Stimulated activated CD4-positive, alpha-beta T cell treated with anti-CD3 and anti-CD28 coated beads, TNF-alpha, amount 100 ng/mL, for 1 hour (primary cell): ENCODE measurements at places on chromosomes 2 and 18.

- no peak for DNase-seq
Measured at GRCh38 chr2:210195101-210195852, 24.1 kb upstream of the KANSL1L start.

- no peak for DNase-seq
Measured at GRCh38 chr2:199191461-199191860, 266.3 kb downstream of the SATB2 start.

DNA sequence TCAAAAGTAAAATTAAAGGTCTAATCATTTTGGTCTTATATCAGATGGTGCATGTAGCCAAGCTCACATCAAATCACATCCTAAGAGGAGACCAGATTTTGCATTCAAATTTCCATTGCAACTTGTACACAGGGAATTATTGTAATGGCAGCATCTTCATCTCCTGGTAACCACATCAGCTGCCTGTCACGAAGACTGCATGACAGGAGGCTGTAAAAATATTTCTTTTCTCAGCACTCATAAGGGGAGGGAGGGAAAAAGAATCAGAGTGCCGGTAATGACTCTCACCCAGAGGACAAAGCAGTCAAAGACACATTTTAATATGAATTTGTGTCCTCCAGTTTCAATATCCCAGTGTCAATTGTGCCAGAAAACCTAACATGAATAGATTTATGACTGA is 216.7 kb downstream of the TMEM163 start:
- no peak for DNase-seq

DNA sequence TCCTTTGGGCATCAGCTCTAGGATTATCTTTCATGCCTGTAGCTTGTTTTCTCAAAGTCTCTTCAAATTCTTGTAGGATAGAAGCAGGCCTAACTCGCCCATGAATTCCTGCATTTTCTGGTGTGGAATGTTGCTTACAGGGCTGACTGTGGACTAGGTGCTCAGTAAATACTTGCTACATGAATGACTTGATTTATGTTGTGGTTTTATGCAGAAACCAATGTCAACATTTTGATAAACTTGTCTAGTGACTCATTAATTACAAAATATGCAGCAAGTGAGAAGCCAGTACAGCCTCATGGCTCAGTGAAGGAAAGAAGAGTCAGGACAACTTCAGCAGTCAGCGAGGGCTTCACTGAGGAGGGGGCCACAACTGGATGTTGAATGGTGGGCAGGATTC is 110.6 kb upstream of the SIX2 start:
- DNase-seq: no peak

- no peak for DNase-seq
Measured at GRCh38 chr2:217407362-217407761, 547.5 kb upstream of the TNP1 start.

DNA sequence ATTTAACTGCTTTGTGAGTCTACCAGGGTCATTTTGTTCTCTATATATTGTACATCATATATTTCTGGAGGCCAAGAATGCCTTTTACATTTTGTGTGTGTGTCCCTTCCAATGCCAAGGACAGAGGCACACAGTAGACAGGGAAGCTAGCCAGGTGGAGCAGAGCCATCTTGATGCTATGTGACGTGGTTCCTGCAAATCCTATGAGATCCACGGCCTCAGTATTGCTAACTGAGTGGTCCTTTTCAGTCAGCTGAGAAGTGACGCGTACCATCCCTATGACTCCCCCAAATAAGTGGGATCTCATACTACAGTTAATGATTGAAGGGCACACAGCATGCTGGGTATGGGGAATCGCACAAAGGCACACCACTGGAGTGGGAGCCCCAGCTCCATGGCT is 27.3 kb downstream of the CCDC141 start:
- DNase-seq: no peak

- no peak for DNase-seq
Measured at GRCh38 chr2:196130039-196130825, 41.1 kb downstream of the STK17B start.

GRCh38 chr2:176769021-176769420 is 443.6 kb upstream of the HNRNPA3 start:
- DNase-seq: no peak
